D341Med (cell line): ENCODE measurements at places on chromosomes 1 and 21.

GRCh38 chr1:100441651-100442050 is 89.3 kb downstream of the CDC14A start:
- no peak for DNase-seq

- no peak for DNase-seq
Observed at GRCh38 chr21:41065539-41065938, 102.4 kb upstream of the BACE2 start.

GRCh38 chr1:111475701-111476100 is 1.9 kb downstream of the C1orf162 start:
- DNase-seq, result no peak

GRCh38 chr21:17002594-17003257 is 510.1 kb upstream of the CXADR start:
- DNase-seq, result no peak

DNA sequence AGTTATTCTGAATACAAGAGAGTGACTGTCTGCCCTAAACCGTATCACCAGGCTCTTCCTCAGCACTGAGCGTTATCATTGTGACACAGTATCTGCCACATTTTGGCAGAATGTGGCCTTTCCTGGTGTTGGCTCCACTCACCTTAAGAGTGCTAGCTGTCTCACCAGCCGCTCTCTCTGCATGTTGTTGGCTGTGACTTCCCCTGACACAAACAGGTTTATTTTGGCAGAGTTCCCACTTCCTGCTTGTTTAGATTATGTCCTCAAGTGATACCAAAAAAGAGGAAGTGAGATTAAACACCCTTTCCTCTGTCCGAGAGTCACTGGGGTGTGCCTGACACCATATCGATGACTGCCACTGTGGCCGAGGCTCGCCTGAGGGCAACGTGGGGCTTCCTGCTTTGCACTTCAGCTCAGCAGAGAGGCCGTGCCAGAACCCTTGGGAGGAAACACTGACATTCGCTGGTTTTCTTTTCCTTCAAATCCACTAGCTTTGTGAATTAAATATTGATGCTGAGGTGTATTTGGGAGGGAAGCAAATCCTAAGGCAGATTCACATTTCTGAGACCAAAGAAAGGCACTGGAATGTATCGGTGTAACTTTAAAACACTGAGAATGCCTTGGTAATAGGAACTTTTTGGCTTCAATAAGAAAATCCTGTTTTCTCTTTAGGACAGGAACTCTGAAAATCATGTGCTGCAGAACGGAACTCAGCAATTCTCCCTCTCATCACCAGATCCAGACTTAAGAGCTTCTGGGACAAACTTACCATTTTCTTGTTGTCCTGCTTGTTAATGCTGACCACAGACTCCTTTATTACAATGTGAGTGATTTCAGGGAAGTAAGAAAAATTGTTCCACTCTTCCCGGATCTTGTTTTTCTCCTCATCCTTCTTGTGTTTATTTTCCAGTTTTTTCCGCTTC is 102.1 kb downstream of the JAK1 start:
- no peak for DNase-seq

- DNase-seq, result no peak
Observed at GRCh38 chr1:197065559-197065958, 1.5 kb downstream of the F13B start.

- no peak for DNase-seq
Observed at GRCh38 chr21:14452727-14453241, 69.8 kb upstream of the HSPA13 start.

- no peak for DNase-seq
Observed at GRCh38 chr1:62870148-62870547, 86.2 kb downstream of the ATG4C start.

DNA sequence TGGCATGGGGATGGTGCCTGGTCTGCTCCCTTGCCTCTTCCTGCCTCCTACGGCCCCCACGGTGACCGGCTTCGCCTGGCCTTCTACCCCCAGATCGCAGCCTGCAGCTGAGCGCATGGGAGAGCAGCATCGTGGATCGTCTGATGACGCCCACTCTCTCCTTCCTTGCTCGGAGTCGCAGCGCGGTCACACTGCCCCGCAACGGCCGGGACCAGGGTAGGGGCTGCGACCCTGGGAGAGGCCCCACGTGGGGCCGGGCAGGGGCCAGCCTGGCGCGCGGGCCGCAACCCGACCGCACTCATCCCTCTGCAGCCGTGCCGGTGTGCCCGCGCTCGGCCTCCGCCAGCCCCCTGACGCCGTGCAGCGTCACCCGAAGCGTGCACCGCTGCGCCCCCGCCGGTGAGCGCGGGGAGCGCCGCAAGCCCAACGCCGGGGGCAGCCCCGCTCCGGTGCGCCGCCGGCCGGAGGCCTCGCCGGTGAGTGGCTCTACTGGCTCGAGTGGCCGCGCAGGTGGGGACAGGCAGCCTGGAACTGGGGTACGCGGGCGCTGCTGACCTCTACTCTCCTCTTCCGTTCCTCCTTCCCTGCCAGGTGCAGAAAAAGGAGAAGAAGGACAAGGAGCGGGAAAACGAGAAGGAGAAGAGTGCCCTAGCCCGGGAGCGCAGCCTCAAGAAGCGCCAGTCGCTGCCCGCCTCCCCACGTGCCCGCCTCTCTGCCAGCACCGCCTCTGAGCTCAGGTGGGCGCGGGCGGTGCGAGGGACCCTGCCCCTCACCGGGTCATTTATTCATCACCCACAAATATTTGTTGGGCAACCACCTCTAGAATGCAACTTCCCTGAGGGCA is 20.4 kb downstream of the MAP7D1 start:
- DNase-seq, result no peak

- no peak for DNase-seq
Observed at GRCh38 chr21:15050568-15051377, 14.0 kb downstream of the NRIP1 start.

- no peak for DNase-seq
Observed at GRCh38 chr1:186503190-186503589, 42.3 kb upstream of the PDC start.

DNA sequence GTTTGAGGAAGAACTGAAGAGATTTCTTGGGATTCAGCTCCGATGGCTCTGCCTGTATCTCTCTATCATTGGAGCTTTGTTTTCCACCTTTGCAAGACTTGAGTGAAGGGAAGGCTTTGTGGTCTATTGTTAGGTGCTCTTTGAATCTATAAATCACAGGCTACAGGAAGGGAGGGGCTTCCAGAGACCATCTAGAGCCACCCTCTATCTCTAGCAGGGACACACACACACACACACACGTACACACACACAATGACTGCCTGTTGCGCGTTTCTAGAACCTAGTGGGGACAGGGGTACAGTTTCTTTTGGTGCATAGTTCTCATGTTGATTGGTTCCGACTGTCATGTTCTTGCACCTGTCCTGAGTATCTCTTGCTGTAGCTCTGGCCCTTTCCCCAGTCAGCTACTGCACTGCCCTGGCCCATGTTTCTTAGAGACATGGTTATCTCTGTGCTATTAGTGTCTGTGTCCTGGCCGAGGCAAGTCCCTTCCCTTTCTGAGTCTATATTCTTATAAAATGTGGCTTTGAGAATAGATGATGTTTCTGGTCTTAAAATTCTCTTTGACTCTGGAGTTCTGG is 60.7 kb downstream of the MAN1C1 start:
- no peak for DNase-seq

DNA sequence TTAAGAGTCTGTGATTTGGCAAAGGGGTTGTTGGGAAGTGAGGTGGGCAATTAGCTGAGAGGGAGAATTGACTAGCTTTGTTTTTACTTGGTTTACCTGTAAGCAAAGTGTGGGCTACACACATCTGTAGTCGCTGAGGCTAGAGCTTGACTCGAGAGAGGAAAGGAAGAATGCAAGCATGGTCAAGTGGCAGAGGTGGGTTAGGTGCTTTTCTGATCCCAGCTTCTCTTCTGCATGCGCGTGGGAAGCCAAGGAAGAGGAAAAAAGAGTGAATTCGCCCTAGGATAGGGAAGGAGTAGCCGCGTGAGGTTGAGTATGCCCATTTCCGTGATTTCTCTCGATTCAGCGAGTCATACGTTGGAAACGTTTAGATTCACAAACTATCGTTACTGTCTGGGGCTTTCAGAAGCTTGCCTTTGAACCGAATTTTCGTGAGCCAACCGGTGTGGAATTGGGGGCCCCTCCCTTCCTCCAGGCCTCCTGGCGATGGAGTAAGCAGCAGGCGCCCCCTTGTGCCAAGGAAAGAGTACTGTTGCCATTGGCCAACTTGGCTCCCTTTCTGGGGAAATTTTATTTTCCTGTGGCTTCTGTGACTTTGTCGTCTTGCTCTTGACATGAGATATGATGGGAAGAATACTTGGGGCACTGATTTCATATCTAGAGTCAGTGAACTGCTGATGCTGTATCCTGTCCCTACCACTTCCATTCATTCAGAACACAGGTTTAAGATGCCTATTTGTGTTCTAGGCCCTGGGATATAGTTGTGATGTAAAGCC is 1.3 kb downstream of the PIGV start:
- peak; percentile 83 for DNase-seq

DNA sequence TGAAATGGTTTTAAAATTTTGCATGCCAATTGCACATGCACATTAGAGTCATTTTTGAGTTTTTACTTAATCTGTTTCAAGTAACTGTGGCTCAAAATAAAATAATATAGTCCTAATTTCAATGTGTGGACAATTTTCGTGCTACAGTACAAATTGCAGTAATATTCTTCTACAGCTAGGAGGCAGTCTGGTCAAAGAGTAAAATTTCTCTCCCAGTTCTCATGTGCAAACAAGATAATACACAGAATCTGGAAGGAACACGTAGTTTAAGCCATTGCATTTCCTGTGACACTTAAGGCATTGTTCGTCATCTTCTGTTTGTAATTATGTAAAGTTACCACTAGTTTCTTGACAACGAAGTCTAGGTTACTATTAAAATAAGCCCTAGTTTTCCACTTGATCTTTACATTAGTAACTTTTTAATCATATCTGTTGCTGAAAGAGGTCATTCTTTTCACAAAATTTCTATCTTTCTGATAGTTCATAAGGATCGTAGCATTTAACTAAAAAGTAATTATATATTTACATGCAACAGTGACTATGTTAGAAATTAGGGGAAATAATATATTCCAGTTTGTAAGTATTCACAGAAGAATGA is 28.9 kb downstream of the ODR4 start:
- peak; percentile 53 for DNase-seq

DNA sequence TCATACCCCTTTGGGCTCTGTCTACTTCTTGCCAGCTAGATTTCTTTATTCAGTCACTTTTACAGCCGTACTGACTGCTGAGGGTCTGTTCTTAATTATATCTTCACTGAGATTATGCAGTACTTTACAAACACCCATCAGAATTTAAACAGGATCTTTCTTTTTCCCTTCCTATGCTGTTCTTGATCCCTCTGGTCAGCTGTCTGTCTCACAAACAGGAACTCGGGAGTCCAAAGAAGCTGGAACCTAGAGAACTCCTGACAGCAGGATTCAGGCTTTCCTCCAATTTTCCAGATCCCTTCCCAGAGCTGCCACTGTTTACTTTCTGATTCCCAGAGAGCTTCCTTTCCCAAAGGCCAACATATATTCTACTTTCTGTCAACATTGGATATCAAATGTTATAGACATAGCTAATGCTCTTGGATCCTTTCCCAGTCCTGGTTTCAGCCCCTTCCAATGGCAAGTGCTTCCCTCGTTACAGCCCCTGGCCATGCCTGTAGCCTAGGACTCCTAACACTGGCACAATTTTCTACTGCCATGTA is 59.5 kb downstream of the ATP2B4 start:
- no peak for DNase-seq

DNA sequence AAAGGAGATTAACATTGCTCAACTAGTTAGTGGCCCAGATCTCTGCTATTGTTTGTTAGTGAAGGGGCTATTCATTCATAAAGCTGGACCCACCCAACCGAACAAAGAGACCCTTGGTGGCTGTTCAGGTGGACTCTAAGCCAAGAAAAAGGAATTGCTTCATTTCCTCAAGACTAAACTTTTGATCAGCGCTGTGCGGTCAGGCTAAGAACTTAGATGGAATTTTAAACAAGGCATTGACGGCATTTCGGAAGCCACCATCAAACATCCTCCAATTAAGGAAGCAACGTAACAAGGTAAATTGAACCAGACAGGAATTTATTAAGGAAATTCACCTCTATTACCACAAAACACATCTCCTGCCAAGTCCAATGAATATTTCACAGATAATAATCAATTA is 19.9 kb upstream of the SHCBP1L start:
- no peak for DNase-seq

DNA sequence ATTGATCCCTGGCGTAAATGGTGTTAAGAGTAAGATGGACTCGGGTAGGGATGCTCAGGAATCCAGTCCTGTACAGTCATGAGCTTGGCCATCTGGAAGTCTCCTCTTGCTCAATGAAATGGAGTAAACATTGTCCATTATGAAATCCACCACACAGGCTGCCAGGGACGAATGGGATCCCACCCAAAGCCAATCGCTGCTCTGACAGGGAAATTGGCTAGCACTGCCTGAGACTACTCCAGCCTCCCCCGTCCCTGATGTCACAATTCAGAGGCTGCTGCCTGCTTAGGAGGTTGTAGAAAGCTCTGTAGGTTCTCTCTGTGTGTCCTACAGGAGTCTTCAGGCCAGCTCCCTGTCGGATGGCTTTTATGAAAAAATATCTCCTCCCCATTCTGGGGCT is at the start of gene HSD11B1:
Gene HSD11B1, plus strand, starts transcription at position 263 of the 400 bp plus-strand sequence. Its CDS starts 97 bp downstream, at position 360.
- DNase-seq, result no peak

- no peak for DNase-seq
Observed at GRCh38 chr21:26224366-26224765, 53.8 kb upstream of the APP start.

GRCh38 chr21:35325953-35326352 is 276.9 kb upstream of the RUNX1 start:
- DNase-seq, result no peak

DNA sequence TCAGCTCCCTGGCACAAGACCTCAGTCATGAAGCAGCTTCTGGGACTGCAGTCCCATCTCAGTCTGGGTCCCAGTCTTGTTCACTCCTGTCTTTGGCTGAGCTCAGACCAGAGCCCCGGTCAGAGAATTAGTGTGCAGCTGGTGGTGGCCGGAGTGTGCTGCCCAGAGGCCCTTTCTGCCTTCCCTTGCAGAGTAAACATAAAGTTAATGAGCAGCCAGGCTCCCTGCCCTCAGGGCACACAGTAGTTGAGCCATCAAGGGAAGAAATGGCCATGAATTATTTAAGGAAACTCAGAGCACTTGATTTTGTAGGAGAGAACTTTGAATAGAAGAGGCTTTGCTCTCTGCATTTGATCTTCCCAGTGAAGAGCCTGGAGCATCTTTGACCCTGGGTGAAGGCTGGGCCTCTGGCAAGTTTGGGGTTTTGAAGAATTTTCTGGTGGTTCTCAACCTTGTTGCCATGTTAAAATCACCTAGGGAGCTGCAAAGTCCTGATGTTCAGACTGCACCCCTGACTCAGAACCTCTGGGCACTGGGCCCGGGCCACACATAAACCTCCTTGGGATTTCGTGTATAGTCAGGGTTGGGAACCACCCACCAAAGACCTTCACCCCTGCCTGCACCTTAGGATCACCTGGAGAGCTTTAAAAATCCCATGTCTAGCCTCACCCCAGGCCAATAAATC is 26.4 kb upstream of the SELENON start:
- DNase-seq, result no peak

DNA sequence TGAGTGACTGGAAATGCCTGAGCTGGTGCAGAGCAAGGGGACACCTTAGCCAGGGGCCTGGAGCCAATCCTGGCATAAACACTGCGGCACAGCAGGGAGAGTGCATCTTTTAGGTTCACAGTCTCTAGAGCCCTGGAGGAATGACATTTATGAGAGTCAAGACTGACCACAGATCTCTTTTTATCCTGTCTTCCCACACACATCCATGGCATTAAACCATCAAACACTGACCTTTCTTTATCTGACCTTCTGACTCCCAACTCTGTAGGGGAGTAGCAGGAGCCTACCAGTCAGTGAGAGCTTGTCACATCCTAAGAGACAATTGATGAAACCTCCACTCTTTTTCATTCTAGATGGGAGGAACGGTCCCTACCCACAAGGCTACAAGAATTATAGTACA is 7.9 kb downstream of the CD34 start:
- no peak for DNase-seq

- DNase-seq, result no peak
Observed at GRCh38 chr1:3134381-3135072, 65.5 kb downstream of the PRDM16 start.
